ENCODE measurements at places on chromosomes 4 and X.
A peak's percentile ranks its signal among the peaks of the same experiment; 100 is the strongest.

DNA sequence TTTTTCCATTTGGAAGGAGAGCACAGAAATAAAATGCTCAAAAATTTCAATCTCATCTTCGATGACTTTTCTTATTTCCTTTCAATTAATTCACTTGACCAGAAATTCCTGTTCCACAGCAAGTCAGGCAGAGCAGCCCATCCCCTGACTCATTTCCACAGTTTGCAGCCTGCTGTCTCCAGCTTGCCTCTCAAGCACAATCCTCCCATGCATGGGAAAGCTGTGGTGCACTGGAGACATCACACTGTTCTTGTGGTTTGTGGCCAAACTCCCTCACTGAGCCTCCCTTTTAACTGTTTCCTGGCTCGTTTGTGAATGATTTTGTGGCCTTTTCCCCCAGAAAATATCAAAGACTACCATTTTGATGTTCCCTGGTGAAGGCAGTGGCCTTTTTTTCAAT, 114.0 kb upstream of the ENPEP start:
- DNase-seq, result no peak

GRCh38 chr4:84578540-84579402, 4.2 kb upstream of the CDS1 start:
- DNase-seq, result no peak

- DNase-seq, result peak; percentile 65
Observed at GRCh38 chr4:7043284-7044136, at the start of gene TADA2B. TADA2B (plus strand) TSS chr4:7043372; CDS start chr4:7043580, 208 bp downstream.

GRCh38 chrX:50736656-50737055, 77.3 kb downstream of the SHROOM4 start:
- DNase-seq, result no peak

- no peak for DNase-seq
Observed at GRCh38 chr4:112109360-112110058, 35.7 kb upstream of the FAM241A start.

- peak; percentile 32 for DNase-seq
Observed at GRCh38 chrX:139126493-139126892, 404.0 kb upstream of the F9 start.

- DNase-seq, result no peak
Observed at GRCh38 chrX:15310117-15310516, 5.3 kb downstream of the ASB11 start.

- DNase-seq, result no peak
Observed at GRCh38 chrX:51876441-51876840, 17.0 kb upstream of the MAGED1 start.

GRCh38 chr4:139619644-139620043, 46.0 kb upstream of the MGST2 start:
- DNase-seq, result no peak

DNA sequence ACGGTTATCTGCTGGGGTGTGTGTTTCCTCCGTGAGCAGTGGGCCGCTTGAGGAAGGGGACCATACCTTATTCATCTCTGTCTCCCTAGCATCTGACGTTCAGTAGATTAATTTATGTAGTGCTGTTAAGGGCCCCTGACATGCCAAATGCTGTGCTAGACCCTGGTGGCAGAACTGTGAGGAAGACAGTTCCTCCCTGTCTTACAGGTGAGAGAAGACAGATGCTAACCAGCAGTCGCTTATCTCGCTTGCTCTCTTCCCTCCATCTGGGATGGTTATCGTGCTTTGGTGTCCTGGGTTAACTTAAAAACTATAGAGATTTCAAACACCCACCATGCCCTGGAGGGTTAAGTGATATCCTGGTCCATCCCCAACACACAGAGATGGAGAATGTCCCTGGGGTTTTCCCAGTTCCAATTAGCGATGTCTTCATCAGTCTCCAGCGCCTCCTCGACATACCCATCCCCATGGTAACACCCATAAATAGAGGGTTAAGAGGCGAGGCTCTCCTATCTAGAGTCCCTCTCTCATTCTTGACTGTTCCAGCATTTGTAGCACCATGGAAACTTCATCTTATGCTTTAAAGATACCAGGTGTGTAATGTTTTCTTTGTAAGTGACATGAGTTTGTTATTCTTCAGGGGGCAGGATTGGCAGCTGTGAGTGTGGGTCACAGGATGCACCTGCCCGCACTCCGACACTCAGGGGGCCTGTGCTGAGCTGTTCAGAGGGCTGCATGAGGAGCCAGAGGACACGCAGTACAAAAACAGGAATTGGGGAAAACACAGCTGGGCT, 135.2 kb downstream of the STK32B start:
- no peak for DNase-seq

GRCh38 chr4:151555151-151555945, 146.4 kb downstream of the FHIP1A start:
- no peak for DNase-seq

DNA sequence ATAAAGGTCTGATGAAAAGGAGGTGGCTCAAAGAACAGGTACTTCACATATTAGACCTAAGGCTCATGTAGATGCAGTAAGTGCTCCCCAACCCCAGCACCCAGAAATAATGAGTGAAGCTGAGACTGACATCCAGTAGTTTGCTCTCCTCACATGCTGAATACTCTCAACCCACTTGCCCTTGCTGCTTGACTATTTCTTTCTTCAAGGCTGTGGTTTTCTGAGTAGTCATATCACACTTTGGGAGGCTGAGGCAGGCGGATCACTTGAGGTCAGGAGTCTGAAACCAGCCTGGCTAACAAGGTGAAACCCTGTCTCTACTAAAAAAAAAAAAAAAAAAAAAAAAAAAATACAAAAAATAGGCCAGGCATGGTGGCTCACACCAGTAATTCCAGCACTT, 51.5 kb upstream of the PRPS1 start:
- DNase-seq, result no peak

Measured in liver (tissue), 10 donors.